Activated CD4-positive, alpha-beta T cell treated with anti-CD3 and anti-CD28 coated beads for 24 hours (primary cell): ENCODE measurements at places on chromosomes 12 and 14.

GRCh38 chr14:41280745-41281144, 325.9 kb upstream of the LRFN5 start:
- no peak for DNase-seq

DNA sequence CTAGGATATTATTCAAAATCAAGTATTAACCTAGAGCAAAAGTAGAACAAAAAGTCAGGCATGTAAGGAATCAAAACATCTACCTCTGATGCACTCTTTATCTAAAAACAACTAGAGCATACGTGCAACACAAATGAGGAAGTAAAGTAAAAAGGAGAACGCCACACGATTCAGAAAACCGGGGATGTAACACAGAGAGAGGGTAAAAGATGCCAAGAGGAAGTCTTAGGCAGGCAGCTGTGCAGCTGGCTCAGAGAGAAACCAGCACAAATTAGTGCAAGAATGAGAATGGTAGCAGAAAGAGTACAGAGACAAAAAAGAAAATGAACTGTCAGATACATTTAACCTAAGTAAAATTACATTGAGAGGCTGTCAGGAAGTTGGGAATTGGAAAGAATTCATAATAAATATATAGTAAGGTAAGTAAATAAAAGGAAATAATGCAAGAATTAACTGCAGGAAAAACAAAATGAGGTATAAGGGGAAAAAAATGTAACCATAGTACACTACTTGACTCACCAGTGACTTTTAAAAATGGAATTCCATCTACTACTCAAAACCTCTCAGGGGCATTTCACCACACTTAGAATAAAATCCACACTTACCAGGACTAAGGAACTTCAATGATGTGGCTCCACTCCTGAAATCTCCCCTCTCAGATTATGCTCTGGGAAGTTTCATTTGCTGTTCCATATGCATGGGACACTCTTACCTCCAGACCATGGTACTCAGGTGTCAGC, 17.1 kb downstream of the BCAT1 start:
- no peak for DNase-seq

DNA sequence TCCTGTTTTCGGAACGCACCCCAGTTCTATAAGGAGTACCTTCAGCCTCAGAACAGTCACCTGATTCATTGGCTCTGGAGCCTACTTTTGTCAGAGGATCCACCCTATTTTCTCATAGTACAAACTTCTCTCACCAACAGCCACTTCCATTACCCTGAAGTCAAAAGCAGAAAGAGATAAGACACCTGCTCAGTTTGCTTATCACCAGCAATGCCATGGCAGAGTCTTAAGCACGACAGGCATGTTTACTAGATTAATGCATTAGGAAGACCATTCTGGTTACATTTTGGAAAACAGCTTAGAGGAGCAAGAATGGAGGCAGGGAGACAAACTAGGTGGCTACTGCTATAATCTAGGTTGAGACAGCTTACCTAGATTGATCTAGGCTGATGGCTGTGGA, 67.7 kb downstream of the GXYLT1 start:
- DNase-seq = no peak

DNA sequence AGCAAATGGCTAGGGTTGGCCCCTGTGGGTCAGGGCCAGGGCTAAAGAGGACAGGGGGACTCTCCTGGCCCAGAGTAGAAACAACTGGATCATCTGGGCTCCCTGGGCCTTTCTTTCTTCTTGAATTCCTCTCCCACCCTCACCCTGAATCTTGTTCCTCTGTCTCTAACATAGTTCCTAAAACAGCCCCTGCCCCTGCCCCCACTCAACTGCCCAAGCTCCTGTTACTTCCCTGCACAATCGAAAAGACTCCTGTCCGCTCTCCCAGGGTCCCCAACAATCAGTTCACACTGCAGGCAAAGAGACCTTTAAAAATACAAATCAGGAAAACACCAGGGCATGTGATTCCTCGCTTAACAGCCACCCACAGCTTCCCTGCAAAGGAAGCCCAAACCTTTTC, 18.0 kb upstream of the ANKRD33 start:
- no peak for DNase-seq

DNA sequence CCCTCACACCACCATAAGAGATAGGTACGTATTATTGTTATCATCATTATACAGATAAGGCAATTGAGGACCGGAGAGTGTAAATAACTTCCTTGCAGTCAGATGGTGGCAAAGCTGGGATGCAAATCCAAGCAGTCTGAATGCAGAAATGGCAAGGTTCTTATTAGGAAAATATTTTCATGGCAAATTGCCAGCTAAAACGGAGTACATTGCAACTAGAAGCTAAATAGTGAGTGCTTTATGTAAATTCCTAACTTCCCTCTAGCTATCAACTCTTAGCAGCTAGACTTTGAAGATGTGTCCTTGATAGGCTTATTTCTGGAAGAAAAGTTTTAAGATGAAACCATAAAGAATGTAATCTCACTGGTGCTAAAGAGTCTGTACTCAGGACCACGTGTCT, 323.9 kb upstream of the DIO2 start:
- no peak for DNase-seq

- no peak for DNase-seq
Observed at GRCh38 chr12:131316388-131316787, 362.7 kb downstream of the ADGRD1 start.

DNA sequence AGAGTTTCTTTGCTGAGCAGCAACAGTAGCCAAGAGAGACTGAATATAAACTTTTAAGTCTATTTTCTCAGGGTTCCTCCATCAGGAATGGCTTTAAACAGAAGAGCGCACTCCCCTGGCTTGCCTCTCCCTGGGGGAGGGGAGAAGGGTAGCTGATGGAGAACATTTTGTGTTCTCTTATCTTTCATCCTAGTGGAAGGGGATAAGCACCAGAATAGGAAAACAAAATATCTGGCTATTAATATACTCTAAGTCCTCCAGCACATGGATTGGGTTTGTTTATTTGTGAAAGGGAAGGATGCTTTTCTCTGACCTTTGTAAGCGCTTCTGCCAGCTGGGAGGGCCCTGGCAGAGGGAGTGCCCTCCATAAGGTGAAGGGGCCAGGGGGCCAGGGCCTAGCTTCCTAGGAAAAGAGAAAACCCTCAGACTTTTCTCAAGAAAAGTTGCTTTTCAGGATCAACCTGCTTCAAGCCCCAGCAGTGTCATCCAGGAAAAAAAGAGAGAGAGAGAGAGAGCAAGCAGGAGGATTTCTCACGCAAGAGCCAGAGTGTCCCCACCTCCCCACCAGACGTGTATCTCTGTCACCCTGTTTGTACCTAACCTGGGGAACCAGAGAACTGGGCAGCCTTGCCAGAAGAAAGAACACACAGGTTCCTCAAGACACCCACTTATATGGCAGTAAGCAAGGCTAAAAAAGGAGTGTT, 34.3 kb upstream of the ATP2A2 start:
- DNase-seq = no peak

GRCh38 chr14:32509632-32510187, 180.6 kb downstream of the AKAP6 start:
- DNase-seq = no peak

- no peak for DNase-seq
Observed at GRCh38 chr12:85874031-85874461, at the start of gene NTS. Gene NTS, plus strand, starts transcription at chr12:85874295. Its CDS starts 109 bp downstream, at chr12:85874404.

DNA sequence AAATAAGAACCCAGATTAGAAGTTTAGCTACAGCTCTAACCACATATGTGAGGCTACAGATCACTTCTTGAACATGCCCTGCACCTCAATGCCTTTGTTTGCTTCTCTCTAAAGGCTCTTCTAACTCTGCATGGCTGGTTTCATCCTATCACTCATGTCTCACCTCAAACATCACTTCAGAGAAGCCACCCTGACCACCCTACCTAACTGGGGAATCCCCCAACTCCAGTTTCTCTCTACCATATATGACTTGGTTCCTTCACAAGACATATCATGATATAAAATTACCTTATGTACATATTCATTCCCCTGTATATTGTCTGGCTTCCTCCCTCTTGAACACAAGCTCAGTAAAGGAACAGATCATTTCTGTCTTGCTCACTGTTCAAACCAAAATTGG, 250.2 kb upstream of the GRIP1 start:
- DNase-seq = no peak

DNA sequence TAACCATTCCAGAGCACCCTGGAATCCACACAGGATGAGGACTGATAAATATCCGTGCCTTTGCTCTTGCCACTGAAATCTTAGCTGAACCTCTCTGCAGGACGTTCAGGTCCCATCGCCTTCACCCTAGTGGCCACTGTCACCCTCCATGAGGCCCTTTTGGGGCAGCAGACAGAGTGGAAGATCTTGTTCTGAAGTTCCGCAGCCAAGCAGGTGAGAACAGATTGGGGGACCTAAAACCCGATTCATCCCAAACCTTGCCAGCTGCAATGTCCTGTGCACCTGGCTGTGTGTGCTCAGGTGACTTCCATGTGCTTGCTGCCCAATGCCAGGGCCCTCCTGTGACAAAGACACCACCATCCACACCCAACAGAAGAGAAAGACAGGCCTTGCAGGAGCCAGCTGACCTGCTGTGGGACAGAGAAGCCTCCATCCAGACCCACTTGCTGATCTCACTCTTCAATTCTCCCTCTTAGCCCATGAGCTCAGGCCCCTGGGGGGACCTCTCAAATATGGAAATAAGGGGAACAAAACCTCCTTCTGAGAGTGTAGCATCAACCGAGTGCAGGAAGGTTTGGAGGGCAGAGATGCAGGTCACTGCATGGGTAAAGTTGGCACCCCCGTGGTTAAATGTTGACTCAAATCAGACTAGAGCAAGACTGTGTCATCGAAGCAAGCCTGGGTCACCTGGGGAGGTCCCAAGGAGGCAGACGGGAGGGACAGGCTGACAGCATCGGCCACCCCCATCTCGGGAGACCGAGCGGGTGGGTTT, 308.7 kb upstream of the DIO3 start:
- no peak for DNase-seq

DNA sequence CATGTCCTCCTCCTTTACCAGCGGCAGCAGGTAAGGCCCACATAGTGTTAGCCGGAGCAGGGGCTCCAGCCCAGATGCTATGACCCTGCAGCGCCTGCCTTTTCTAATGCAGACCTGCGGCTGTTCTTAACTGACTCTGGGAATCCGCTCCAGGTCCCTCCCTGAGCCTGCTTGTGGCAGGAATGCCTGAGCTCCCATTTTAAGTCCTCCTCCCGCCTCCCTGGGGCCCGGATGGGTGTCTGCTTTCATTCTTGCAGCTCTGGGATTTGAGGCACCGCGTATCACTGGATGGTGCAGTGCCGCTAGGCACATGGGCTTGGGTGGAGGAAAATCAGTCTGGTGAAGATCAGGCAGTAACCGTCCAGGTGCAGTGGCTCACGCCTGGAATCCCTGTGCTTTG, 7.6 kb downstream of the TSPAN9 start:
- no peak for DNase-seq

DNA sequence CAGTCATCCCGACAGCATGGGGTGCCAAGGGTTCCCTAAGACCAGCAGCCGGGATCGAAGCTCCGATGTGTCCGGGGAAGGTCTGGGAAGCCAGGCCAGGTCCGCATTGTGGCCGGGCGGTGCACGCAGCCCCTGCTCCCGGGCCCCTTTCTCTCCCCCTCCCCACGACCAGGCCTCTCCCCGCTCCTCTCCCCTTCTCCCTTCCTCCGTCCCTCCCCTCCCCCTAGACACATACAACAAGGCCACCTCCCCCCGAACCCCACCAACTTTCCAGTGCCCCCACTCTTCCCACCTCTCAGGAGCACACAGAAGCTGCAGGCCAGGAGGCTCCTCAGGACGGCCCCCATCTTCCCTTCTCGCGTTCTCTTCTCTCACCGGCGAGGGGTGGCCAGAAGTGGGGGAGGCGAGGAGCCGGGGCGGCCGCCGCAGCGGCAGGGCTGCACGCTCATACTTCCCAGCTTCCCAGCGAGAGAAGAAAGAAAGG, 413 bp downstream of the LRP6 start:
- no peak for DNase-seq

DNA sequence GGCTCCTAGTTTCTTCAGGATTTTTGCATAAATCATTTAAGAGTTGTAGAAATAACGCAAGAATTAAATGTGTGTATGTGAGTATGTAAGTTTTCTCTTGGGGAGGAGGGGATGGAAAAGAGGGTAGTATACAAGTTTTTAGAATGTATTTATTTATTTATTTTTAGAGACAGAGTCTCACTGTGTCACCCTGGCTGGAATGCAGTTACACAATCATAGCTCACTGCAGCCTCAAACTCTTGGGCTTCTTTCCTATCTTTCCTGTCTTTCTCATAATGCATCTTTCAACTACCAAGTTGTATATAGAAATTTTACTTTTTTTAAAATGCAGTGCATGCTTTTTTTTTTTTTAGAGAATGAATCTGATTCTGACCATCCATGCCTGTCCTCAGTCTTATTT, 269.0 kb upstream of the GARIN2 start:
- no peak for DNase-seq

DNA sequence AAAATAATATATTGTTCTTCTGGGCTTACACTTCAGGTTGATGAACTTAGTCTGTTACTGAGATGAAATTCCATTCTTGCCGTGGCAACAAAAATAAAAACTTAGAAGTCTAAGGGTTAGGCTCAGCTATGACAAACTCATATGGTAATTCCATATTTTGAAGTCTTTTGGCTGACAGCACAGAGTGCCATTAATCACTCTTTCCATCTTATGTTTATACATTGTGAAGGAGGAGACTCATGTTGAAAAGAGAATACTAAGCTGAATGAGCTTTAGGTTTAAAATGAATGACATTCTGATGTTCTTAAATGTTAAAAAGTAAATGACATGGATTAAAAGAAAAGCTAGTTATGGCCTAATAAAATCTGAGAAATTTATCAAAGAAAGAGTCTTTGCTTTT, 291.9 kb downstream of the SOX5 start:
- no peak for DNase-seq

DNA sequence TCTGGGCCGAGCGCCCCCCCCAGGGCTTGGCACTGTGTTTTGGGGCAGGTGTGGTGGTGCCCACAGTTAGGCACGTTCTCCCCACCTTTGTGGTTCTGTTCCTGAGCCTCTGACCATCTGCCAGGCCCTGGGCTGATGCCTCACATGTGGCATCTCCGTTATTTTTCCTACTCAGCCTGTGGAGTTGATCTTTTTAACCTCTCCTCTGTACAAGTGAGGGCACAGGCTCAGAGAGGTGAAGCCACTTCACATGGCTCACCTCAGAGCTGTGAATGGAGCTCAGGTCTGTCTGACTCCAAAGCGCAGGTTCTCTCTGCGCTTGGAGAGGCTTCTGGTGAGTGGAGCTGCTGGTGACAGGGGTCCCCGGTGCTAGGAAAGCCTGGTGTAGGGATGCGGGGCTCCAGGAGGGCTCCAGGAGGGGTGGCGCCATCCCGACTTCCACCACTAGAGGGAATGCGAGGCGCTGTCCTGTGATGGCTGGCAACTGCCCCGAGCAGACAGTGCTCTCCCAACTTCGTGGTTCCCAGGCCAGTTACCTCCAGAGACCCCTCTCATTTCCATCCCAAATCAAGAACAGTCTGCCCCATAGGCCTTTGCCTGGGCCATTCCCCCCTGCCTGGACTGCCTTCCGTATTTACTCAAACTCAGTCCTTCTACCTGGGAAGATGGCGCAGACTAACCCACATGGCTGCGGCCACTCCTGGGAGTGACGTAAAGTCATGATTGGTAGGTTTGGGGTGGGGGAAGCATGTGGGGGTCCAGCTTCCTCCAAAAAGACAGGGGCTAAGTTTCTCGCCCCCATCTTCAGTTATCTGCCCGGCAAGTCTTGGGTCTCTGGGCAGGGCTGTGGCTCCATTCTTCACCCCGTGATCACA, 9.9 kb downstream of the BCL7A start:
- DNase-seq = peak; percentile 63
